ENCODE measurements at places on chromosomes 4 and X. TPM values are rescaled to one million over a fixed set of nuclear protein-coding genes. Genes with fewer than 3 reads are reported as not detected.

The PPARGC1A gene
- 4.5 TPM for total RNA-seq

The TXLNG gene
- total RNA-seq = 11.8 TPM

The FGD1 gene
- 9.4 TPM for total RNA-seq

The IL3RA gene
- total RNA-seq = 1.2 TPM

The TMEM35A gene
- total RNA-seq = 98.2 TPM

The RASL11B gene
- total RNA-seq = 19.2 TPM

The GRIA3 gene
- total RNA-seq = 58.7 TPM

The C4orf50 gene
- total RNA-seq = 12.2 TPM

The BCLAF3 gene
- 39.1 TPM for total RNA-seq

DNA sequence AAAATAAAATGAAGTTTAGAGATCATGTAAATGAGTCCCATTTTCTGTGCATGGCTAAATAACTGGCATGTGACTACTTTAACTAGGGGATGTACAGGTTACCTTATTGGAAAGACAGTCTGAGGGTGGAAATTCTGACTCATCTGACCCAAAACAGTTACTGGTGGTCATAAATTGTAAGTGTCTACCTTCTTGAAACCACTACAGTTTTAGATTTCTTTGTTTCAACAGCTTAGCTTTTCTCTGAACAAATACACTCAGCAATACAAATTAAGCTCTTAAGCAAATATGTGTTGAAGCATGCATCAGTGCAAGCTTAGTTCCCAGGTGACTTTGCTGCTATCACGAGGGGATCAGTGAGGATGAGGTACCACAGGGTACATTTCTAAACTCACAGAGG lies 60.7 kb upstream of the PGM2 start:
- DNase-seq = no peak

GRCh38 chr4:26490111-26490959 lies at the start of gene CCKAR:
Gene CCKAR (minus strand): TSS chr4:26490484. CDS start chr4:26490267, 217 bp downstream.
- no peak for DNase-seq

DNA sequence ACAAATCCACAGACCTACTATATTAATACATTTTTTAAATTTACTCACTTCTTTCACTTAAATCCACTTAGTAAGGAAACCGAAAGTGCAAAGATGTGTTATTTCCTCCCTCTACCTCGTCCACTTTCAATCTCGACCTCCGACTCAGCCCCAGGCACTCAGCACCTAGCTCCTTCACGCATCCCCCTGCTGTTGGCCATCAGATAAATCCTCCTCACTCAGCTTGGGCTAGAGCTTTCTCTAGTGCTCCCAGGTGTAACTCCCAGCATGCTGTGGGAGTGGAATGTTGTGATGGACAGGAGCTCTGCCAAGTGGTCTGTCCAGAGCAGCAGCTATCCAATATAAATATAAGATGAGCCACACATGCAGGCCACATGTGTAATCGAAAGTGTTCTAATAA lies 26.7 kb upstream of the TEC start:
- no peak for DNase-seq

GRCh38 chr4:2859514-2859913 lies 15.9 kb downstream of the ADD1 start:
- no peak for DNase-seq

- no peak for DNase-seq
Observed at GRCh38 chr4:163591614-163592020, 97.1 kb downstream of the TMA16 start.

DNA sequence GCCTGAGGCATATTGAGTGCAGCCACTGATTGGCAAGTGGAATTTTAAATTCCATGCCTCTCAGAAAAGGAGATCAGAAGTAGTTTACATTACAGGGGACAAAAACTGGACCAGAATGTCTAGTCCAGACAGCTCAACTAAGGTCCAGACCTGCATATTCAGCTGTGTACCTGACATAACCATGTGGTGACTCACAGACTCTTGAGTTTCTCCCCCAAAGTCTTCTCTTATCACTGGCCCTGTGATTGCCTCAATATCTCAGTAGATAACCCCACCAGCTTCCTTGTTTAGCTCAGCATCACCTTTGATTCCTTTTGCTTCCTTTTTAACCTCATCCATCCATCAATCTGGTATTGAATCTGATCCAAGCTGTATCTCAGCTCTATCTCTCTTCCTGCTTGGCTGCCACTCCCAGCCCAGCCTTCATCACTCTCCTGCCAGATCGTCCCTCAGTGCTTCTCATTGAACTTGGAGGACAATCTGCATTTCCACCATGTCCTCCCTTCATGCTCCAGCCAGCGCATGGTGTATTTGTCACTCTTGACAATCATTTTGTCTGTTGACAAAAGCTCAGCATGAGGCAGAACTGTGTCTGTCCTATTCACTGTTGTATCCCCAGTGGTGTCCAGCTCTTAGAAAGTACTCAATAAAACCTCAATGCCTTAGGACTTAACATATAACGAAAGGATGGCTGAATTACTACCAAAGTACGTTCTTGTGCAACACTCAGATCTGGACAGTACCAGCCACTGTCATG lies 27.8 kb upstream of the SLC2A9 start:
- DNase-seq = no peak

GRCh38 chr4:56649445-56650261 lies 31.4 kb downstream of the HOPX start:
- DNase-seq = no peak

GRCh38 chrX:10631416-10632145 lies 11.2 kb upstream of the MID1 start:
- DNase-seq = no peak

DNA sequence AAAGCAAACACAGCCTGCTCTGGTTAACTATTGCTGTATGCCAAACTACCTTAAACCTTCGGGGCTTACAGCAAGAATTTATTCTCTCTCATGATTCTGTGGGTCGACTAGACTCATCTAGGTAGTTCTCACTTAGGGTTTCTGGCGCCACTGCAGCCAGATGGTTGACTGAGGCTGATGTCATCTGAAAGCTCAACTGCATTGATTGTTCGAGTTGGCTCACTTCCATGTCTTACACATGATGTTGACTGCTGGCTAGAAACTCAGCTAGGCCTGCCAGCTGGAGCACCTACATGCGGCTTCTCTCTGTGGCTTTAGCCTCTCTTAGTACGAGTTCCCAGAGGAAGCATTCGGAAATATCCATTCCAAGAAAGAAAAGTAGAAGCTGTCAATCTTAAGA lies 103.2 kb downstream of the SRPX start:
- no peak for DNase-seq

GRCh38 chr4:183546376-183546775 lies 41.5 kb downstream of the ING2 start:
- DNase-seq = no peak

GRCh38 chr4:106629268-106629625 lies 260.7 kb upstream of the GIMD1 start:
- DNase-seq = no peak

GRCh38 chr4:41362621-41363383 lies 106.1 kb downstream of the UCHL1 start:
- no peak for DNase-seq

GRCh38 chr4:118034053-118034785 lies at the start of gene NDST3:
Gene NDST3 (plus strand): TSS chr4:118034486. CDS start chr4:118053911, 19,425 bp downstream.
- peak; percentile 58 for DNase-seq

DNA sequence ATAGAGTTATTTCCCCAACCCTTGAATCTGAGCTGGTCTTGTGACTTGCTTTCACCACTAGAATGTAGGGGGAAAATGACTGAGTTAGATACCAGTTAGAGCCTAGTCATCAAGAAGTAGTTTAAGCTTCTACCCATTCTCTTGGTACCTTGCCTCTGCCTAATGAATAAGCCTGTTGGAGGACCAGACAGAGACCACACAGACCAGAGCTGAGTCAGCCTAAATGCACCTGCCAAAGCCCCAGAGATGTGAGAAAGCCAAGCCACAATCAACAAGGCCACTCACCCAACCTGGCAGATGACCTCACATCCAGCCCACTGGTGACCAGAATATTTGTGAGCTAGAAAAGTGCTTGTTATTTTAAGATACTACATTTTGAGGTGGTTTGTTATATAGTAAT lies 85.2 kb upstream of the DCLK2 start:
- DNase-seq = no peak

- DNase-seq = no peak
Observed at GRCh38 chr4:107299646-107300045, 263.5 kb upstream of the DKK2 start.

GRCh38 chr4:26088433-26088928 lies 174.5 kb downstream of the SMIM20 start:
- DNase-seq = no peak

GRCh38 chr4:55545151-55545550 lies 1.6 kb downstream of the CLOCK start:
- no peak for DNase-seq

DNA sequence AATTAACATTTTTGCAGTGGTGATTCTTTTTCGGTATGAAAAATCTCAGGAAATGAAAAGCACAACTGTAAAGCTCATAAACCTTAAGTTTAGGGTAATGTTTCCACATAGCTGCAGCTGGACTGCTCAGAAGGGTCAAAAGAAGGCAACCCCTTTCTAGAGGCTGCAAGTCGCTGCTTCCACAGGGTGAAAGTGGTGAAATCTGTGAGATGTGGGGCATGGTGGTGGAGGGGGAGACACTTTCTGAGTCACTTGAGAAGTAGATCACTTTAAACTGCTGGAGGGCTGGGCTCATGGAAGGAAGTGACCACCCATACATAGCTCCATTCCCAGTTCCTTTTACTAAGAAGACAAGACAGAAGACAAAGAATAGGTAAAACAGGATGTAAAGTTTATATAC lies 8.7 kb downstream of the SFRP2 start:
- no peak for DNase-seq

DNA sequence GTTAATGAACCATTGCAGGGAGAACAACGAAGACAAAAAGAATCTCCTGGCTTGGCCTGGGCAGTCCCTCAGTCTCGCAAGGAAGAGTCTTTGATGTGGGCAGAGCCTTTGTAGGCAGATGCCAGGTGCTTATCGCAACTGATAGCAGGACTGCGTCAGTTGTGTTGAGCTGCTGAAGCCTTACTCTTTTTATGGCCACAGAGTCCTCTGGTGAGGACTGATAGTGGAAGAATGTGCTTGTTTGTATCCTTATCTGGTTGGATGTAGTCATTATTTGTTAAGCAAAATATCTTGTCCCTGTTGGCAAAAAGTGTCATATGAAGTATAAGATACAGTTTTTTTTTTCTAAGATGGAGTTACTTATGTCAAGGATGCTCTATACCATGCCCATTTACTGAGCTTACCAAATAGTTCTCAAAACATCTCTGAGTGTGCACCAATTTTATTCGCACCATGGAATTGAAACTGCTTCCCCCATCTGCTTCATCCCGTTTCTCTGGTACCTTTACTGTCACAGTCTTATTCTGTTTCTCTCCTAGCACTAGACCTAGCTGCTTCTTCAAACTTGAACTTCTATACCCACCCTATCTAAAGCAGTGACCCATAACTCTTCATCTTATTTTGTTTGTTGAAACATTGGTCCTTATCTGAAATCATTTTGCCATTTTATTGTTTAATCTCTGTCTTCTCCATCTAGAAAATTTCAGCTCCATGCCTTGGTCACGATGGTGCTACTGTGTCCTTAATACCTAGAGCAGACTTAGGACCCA lies 47.0 kb upstream of the SPRY1 start:
- DNase-seq = no peak

- no peak for DNase-seq
Observed at GRCh38 chrX:78024349-78025059, 55.1 kb upstream of the PGAM4 start.

DNA sequence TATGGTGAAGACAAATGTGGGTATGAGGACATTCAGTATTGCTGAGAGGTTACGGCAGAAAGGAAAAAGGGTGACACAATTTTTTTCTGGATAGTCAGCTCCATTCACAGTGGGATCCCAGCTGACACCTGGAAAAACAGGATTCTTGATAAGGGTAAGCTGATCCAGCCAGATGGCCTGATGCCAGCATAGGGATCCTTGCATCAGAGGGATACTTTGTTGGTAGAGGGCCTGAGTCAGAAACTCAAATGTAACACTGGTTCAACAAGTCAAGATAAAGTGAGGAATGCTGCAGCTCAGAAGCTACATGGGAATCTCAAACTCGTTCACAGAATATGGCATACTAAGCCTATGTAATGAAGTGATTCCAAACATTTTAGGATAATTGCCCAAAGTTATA lies 726.7 kb downstream of the C4orf33 start:
- no peak for DNase-seq

- DNase-seq = no peak
Observed at GRCh38 chrX:13985697-13986435, 43.8 kb downstream of the GEMIN8 start.

GRCh38 chrX:15087747-15088146 lies 182.1 kb downstream of the ASB9 start:
- no peak for DNase-seq

DNA sequence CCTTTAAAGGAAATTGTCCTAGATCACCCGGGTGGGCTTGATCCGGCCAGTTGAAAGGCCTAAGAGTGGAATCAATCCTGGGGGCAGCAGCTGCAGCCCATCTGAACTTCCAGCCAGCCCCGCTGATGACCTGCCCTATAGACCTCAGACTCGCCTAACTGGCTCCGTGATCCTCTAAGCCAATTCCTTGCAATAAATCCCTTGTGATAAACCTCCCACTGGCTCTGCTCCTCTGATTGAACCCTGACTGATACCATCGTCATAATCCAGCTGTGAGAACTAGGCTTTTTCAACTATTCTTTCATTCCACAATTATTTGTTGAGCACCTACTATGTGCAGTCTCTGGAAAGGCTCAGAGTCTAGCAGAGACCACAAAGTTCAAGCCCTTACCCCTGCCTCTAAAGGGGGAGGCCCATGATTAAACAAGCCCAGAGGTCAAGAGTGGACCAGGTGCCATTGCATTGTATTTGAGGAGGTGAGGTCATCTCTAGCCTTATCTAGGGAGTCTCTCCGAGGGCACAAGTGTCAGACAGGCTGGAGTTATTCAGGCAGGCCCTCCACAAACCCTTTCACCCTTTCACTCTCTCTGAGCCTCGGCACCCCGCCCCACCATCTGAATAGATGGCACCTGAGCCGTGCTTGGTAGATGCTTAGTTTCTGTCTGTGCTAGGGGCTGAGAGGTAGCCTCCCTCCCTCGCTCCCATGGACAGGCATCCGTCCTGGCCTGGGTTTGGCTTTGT lies 20.5 kb upstream of the GPR78 start:
- no peak for DNase-seq

- DNase-seq = no peak
Observed at GRCh38 chr4:176193126-176193525, 2.3 kb downstream of the SPATA4 start.

DNA sequence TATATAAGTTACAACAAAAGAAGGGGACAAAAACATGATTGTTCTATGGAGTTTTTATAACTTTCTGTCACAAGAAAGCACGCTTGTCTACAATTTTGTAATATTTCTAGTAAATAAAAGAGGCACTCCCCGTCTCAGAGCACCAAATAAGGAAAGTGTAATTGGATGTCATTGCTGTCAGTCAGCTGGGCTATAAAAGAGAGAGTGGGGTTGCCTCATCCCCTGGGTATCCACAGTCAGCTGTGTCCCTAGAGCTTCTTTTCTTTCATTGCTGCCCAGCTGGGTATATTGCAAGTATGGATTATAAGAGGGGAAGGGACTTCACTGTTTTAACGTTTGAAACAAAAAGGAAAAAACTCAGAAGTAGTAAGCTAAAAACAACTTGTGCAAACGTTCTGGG lies 61.3 kb downstream of the NPNT start:
- DNase-seq = no peak

GRCh38 chr4:2837110-2837903 lies 6.3 kb upstream of the ADD1 start:
- no peak for DNase-seq
